ENCODE measurements at places on chromosomes 6 and 20.

DNA sequence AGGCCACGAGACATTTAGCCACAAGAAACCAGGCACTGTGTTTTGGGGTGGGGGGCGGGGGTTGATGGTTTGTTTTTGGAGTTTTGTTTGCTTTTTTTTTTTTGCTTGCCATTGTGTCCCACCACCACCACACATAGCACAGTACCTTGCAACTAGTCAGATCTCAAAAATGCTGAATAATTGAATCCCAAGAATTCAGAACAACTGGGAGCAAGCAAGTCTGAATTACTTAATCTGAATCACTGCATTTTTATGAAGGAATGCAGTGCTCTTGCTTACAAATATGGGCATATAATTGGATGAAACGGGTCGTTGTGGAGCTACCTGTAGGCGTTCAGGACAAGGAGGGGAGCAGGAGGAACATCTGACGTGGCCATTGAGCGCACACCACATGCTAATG lies 151.5 kb upstream of the CDYL start:
- DNase-seq = no peak

GRCh38 chr6:79841577-79842375 lies 105.6 kb downstream of the ELOVL4 start:
- DNase-seq = no peak

GRCh38 chr20:15491575-15491974 lies 1081.7 kb downstream of the KIF16B start:
- peak; percentile 4 for DNase-seq

DNA sequence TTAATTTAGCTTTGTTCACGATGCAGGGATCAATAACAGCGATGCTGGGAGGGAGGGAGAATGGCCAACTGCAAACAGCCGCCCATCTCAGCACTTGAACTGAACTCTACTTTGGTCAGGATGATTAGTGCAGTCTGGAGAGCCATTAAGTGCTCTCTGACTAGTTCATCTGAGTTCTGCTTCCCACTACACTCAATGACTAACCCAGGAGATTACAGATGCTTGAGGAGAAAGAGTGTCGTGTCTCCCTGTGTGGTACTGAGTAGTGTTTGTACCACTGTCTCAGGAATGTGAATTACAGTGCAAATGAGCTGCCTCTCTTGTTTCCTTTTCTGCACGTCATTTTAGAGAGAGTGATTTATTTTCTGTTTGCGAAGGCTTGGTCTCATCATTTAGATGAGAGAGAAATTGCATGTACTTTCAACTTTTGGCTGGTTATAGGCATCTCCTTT lies 23.5 kb downstream of the CARMIL1 start:
- DNase-seq = peak; percentile 87

DNA sequence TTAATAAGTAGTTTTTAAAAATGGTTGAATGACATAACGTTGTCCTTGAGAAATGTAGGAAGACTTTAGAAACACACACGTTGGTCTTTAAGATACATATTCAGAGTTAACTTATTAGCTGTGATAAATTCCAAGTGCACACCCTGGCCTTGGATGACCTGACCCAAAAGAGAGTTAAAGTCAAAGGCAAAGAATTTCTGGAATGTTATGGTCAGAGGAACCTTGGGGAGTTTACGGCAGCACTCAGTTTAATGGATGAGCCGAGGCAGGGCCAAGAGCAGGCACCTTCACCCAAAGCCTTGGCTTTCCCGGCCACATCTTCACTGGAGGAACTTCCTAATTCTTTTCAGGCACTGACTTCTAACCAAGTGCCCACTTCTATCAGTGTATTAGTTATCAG lies 200.5 kb downstream of the SMOC2 start:
- DNase-seq = peak; percentile 71

DNA sequence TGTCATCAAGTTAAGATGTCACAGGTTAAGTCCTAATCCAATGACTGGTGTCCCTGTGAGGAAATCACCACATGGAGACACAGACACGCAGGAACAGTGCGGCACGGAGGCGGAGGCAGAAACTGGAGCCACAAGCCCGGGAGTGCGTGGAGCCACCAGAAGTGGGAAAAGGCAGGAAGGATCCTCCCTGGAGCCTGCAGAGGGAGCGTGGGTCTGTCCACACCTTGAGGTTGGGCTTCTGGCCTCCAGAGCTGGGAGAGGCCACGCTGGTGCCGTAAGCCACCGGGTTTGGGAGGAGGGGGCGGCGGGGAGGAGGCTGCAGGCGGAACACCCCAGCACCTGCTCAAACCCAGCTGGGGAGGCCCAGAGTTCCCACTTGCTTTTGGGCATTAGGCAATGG lies 3.8 kb downstream of the CABLES2 start:
- DNase-seq = no peak

GRCh38 chr6:143745166-143746133 lies 67.7 kb downstream of the PHACTR2 start:
- peak; percentile 89 for DNase-seq

Data from renal cortical epithelial cell (primary cell).